ENCODE measurements at places on chromosomes 6 and 20.
A peak's percentile ranks its signal among the peaks of the same experiment; 100 is the strongest.

DNA sequence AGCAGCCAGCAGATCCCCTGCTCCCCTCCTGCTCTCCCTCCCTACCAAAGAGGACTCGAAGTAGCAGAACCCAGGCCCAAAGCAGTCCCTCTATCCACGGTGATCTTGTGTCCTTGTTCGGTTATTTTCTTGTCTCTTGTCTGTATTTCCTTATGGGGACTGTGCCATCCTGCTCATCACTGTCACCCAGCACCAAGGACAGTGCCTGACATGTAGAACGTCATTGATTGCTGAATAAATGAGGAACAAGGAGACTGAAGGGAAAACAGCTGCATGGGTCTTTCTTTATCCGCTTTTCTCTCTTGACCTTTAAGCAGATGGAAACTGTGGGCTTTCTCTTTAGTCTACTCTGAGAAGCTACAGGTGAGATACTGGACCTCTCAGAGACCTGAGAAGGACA is 29.4 kb upstream of the ZNF831 start:
- DNase-seq: no peak

DNA sequence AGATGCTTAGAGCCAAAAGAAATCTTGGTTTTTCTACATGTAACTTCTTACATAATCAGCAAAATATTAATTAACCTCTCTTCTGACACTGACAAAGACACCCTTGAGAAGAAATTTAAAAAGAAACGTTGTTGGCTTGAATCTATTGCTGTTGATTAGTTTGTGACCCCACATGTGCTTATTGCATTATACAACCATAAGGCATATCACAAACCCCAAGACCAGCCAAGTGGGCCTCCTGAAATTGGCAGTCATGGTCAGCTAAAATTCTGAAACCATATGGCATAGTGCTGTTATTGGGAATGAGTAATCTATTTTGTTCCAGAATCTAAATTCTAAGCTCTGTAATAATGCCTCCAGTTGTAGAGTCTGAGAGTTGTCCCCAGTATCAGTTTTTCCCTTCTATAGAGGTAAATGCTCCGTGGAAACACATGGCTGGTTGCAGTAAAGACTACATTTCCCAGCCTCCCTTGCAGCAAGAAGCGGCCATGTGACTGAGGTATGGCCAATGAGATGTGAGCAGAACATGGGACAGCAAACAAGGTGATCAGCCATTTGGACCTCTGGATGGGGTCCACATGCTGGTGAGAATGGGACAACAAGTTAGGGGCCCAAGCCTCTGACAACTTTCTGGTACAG is 42.3 kb upstream of the PTPN1 start:
- no peak for DNase-seq

DNA sequence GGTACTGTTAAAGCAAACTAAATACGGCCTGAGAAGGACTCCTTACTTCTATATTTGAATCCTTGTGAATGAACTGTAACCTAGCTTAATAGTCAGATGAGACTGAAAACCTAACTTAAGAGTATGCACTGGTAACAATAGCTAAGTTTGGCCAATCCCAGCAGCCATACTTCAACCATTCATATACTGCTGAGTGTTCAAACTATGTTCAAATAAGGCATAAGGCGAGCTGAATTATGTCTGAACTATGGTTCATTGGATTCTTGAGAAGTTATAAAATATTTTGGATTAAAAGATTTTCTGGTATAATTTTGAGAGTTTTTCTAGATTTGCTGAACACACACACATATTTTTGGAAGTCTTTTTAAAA is 2.2 kb downstream of the SMPDL3A start:
- no peak for DNase-seq

DNA sequence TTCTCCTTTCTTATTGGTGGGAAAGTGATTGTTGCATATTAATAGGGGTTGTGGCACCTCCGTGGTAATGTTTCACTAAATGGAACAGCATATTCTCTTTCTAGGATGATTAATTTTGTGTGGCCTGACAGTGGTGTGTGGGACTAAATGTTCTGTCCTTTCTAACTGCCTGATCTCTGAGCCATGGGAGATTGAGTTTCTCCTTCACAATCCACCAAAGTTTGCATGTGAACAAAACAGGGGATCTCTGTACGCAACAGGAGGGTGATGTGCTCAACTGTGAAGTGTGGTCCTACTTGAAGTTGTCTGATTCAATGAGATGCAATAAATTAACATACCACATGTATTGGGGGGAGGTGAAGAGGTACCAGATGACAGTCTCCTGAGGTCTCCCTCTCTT is 19.3 kb downstream of the BCAS1 start:
- DNase-seq: no peak

- no peak for DNase-seq
These were observed 144.0 kb downstream of the CDC5L start for GRCh38 chr6:44531442-44532015.

DNA sequence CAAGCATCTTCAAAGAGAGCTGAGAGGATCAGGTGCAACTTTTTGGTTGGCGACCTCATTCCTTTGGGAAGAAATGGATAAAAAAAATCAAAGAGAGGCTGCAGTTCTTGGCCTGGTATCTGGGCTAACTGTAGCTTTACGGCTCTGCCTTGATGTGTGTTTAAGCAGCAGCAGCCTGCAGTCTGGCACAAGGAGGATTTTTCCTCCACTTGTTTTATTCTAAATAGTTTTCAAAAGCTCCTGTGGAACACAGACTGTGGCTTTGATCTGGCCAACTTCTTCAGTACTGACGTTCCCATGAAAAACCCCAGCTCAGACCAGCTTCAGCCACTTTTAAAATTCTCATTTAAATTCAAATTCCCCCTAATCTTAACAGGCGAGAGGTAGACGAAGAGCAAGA is 137.3 kb downstream of the HDGFL1 start:
- no peak for DNase-seq

DNA sequence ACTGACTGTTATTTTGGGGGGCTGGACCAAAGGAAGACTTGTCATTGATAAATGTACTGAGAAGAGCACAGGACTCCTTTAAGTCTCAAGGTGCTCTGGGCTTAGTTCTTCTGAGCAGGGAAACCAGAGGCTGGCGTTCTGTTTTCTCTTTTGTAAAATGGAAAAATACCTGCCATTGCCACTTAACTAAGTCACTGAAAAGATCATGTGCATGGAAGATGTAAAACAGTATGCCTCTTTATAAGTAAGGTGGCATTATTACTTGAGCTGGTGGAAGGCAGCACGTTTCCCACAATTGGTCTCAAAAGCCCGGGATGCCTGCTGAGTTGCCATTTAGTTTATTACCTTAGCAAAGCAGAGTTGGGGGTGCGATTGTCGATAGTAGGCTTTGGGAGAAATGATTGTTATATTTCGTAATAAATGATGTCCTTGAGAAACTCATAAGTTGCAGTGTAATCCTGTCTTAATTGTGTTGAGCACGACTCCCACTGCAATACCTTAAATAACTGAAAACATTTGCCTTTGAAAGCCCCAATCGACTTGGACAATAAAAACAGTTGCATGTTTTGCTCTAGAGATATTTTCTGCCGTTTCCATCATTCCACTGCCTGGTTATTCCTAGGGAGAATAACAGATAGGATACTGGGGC is 3.6 kb downstream of the JARID2 start:
- DNase-seq: no peak

- DNase-seq: no peak
These were observed 88.5 kb upstream of the SIM1 start for GRCh38 chr6:100553243-100553642.

GRCh38 chr6:13445005-13445743 is 42.2 kb downstream of the GFOD1 start:
- no peak for DNase-seq

- DNase-seq: no peak
These were observed 54.0 kb upstream of the CCN2 start for GRCh38 chr6:132005178-132005577.

- peak; percentile 55 for DNase-seq
These were observed 149.5 kb upstream of the NEDD9 start for GRCh38 chr6:11381801-11382513.

GRCh38 chr6:169725125-169726048 is 1.1 kb upstream of the PHF10 start:
- no peak for DNase-seq

GRCh38 chr6:93105907-93106306 is 313.5 kb downstream of the EPHA7 start:
- DNase-seq: no peak

GRCh38 chr20:49986049-49986448 is 3.3 kb downstream of the SNAI1 start:
- no peak for DNase-seq

- no peak for DNase-seq
These were observed 28.2 kb downstream of the ZFAND3 start for GRCh38 chr6:37847704-37848103.

DNA sequence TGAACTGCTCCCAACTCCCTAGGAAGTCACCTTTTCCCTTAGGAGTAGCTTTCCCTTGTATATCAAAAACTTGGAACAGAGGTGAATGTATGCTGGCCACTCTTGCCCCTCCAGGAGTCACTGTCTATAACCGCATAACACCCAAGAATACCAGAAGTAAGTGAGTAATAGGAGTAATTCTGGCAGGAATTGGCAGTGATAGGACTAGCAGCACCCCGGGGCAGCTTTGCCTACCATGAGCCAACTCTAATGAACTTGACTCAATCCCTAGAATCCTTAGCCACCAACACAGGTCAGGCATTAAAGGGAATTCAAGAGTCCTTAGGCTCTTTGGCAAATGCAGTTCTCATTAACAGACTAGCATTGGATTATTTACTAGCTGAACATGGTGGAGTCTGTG is 28.8 kb upstream of the CD164 start:
- no peak for DNase-seq

- no peak for DNase-seq
These were observed 21.5 kb upstream of the TMEM244 start for GRCh38 chr6:129882510-129883023.

DNA sequence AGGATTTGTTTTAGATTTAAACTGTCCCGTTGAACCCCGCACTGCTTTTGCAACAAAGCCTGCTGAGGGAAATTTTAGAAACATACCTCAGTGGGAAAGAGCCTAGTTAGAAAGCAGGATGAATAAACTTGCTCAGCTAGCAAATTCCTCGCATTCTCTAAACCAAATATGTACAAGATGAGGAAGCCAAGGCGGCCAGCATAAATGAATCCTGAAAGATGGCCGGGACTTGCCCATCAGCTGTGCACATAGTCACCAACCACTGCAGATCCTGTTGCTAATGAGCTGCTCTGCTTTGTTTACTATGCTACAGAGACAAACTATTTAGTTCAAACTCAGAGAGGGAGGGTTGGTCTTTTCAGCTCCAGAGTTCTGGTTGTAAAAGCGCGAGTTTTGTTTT is 49.0 kb downstream of the TMEM170B start:
- DNase-seq: no peak

DNA sequence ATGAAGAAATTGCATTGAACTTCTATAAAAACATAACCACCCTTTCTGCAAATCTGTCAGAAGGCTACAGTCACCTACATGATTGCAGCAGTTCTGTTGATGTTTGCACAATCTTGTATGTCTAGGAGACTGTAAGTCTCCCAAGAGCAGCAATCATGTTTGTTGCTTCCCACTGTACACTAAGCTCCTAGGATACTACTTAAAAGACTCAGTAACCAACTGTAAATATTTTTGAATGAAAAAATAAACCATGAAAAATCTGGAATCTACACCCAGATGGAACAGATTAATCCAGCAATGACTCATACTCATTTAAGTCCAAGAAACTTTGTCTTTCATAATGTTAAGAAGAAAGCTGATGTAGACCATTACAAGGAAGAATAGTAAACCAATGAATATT is 168.5 kb upstream of the ATXN1 start:
- DNase-seq: no peak

DNA sequence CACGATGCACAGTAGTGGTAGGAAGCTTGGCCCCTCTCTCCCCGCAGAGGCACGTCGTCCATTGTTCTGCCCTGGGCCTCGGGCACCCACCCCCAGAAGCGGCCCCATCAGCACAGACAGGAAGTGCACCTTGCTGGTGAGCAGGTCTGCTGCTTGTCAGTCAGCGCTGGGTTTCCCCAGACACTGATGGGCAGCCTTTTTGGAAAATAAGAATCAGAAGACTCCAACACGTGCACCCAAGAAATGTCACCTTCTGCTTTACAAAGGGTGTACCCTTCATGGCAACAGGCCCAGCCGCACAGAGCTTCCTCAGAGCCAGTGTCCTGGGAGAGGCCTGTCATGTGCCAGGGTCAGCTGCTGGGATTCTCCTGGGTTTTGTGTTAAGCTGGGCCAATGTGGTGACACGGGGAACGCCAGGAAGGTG is 34.7 kb upstream of the IRF4 start:
- no peak for DNase-seq

DNA sequence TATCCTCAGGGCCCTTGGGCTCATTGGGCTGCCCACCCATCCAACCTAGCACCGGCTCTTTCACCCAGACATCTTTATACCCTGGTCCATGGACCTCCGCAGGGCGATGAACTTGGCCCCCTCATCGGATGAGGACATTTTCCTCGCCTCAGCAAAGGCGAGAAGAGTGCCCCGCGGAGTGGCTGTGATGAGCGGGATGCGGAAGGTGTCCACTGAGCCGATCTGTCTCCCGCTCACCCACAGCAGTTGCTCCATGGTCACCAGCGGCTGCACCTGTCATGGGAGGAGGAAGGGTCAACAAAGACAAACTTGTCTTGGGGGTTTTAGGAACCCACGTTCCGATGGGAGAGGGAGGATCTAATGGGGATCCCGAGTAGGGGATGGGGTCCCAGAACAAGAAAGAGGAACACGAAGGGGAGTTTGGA is 690 bp downstream of the NEU1 start:
- no peak for DNase-seq

DNA sequence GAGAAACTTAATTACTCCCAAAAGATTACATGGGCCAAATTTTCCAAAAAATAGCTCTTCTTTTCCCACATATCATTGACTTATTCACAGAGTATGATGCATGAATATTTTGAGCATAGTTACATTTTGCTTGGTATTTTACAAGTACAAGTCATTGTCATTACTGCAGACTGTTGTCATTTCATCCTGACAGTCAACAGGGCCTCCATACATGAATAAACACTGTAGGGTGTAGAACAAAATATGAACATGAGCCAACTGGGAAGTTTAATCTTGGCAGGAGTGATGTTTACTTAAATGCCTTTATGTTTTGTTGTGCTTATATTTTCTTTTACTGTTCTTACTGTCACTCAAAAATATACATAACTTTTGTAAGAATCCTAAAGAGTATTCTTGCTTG is 340.7 kb downstream of the ADGRB3 start:
- DNase-seq: no peak

DNA sequence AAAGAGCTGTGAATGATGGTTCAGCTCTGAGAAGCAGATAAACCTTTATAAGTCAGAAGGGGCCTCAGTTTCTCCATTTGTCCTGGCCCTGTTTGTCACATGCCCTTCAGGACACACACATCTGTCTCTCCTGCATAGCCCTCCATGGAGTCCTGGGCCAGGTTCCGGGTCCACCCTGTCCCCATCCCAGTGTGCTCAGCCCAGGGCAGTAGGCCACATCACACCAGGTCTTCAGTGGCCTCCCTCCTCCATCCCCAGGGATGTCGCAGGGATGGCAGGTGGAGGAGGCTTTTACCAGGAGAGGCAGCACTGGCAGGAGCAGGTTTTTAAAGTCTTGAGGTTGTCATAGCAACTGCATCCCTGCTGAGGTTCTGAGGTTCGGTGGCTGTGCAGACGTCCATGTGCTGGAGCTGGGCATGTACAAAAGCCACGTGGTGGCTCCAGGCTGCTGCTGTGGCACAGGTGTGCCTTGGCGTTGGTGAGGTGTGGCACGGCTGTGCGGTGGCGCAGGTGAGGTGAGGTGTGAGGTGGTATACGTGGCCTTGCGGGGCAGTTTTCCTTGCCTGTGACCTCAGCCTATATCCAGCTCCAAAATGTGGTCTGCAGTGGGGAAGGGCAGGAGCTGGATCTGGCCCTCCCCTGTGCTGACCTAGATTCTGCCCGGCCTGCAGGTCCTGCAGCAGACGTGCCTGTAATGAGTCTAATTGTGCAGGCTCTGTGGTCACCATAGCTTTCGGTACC is 8.0 kb upstream of the NPBWR2 start:
- no peak for DNase-seq

GRCh38 chr6:21450628-21451027 is 142.9 kb upstream of the SOX4 start:
- DNase-seq: no peak

Data from activated CD4-positive, alpha-beta T cell treated with anti-CD3 and anti-CD28 coated beads, Interleukin-2, amount 50 U/mL, for 1 hour (primary cell).